ENCODE measurements at places on chromosomes 3 and 15.

- no peak for DNase-seq
Observed at GRCh38 chr15:70033529-70034140, 64.1 kb downstream of the TLE3 start.

- no peak for DNase-seq
Observed at GRCh38 chr3:134663721-134664456, 13.1 kb upstream of the KY start.

DNA sequence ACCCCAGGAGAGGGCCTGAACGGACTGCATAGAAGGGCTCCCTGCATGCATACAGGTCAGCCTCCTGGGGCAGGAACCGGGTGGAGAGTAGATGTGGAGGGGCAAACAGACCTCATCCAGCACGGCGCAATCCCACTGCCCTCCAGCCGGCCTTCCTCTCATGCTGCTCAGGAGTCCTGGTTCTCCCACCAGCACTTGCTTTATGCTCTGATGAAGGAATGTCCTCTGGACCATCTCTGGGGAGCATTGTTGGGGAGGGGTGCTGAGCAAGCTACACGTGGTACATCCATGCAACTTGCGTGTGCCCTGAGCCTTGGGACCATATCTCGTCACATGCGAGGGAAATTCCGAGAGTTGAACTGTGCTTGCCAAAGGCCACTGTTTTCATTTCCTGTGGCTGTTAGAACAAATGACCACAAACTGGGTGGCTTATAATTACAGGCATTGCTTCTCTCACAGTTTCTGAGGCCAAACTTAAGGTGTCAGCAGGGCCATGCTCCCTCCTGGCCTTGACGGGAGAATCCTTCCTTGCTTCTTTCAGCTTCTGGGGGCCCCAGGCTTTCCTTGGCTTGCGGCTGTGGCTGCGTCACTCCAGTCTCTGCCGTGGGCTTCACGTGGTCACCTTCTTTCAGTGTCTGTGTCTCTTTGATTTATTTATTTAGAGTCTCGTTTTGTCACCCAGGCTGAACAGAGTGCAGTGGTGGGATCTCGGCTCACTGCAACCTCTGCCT lies 12.2 kb downstream of the SELENOS start:
- DNase-seq, result no peak

DNA sequence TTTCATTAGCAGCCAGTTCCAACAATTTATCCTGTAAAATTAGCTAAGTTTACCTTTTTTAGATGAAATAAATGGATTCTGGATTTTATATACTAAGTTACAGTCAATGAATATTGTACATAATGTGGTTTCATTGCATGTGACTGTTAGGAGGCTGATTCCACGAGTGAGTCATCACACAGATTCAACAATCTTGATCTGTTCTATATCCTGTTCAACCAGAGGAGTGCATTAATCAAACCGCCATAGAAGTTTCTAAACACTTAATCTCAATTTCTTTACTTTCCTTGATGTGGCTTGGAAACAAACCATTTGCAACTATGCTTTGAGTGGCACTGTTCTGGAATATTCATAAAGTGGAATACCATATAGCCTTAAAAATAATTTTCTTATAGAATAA lies 15.3 kb downstream of the DNAJC13 start:
- no peak for DNase-seq

- no peak for DNase-seq
Observed at GRCh38 chr3:114775395-114775794, 371.7 kb downstream of the ZBTB20 start.

DNA sequence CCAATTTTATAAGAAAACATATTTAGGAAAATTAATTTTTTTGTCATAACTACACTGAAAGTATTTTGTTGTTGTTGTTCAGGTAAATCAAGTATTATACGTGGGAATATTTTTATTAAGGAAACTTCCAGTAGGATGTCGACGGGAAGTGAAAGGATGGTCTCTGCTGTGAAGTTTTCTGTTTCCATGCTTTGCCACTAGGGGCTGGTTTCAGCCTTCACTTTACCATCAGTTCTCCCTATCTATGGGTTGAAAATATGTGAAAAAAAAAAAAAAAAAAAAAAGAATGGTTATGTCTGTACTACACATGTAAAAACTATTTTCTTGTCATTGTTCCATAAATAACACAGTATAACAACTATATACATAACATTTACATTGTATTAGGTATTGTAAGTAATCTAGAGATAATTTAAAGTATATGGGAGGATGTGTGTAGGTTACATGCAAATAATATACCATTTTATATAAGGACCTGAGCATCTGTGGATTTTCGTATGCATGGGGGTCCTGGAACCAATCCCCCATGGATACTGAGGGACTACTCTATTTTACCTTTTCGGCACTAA lies 136.7 kb downstream of the SMAD6 start:
- DNase-seq, result no peak

GRCh38 chr15:23503576-23503975 lies 56.5 kb upstream of the GOLGA6L2 start:
- no peak for DNase-seq

GRCh38 chr3:165256554-165257065 lies 60.4 kb upstream of the SLITRK3 start:
- no peak for DNase-seq

DNA sequence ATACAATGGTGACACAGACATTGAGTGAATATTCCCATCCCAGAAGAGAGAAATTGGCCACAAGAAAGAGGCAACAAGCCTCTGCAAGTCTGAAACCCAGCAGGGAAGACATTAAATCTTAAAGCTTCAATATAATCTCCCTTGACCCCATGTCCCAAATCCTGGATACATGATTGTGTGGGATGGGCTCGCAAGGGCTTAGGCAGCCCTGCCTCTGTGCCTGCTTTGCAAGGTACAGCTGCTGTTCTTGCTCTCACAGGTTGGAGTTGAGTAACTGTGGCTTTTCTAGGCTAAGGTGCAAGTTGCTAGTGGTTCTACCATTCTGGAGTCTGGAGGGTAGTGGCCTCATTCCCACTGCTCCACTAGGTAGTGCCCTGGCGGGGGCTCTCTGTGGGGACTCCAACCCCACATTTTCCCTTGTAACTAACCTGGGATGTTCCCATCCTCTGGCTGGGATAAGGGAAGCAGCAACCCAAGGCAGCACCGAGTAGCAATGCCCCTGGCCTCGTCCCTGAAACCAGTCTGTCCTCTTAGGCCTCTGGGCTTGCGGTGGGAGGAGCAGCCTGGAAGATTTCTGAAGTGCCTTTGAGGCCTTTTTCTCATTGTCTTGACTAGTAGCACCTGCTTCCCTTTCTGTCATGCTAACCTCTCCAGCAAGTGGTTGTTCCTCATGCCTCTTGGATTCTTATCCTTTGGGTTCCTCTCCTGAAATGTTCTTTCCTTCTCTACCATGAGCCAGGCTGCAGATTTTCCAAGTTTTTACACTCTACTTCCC lies 90.0 kb downstream of the FAM174B start:
- DNase-seq, result no peak

DNA sequence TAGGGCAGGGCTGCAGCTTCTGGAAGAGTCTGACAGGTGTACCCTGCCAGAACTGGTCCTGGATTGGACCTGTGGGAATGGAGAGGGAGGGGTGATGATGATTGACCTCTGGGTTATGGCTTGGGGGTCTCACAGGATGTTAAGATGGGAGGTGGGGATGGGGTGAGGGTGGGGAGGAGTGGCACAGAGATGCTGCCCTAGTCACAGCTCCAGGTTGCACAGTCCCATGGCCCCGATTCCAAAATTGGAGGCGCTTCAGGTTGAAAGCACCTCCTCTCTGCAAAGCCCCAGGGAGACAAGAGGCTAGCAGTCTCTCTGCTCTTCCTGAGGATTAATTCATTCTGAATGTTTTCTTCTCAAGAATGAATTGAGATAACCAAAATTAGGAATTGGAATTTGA lies 101.4 kb downstream of the FAM43A start:
- no peak for DNase-seq

DNA sequence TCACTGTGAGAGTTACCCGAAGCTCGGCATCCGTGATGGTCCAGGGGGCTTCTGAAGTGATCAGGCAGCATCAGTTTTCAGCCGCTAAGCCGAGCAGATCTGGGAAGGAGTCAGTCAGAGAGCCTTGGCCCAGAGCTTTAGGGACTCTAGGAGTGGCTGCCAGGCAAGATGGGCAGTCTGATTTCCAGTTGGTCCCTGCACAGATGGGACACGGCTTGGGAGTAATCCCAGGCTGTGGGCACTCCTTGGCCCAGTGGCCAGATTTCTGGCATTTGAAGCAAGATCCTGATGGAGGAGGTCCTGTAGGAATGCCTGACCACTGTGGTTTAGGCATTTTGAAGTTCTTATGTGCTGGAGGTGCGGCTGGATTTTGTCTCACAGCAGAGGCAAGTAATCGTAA lies 10.5 kb upstream of the IP6K2 start:
- DNase-seq, result no peak
